ENCODE measurements at places on chromosomes 3 and 15.

GRCh38 chr3:110139048-110139447 lies 801.7 kb upstream of the DPPA4 start:
- peak; percentile 76 for DNase-seq

GRCh38 chr15:71048913-71049675 lies 66.2 kb upstream of the THSD4 start:
- no peak for DNase-seq

DNA sequence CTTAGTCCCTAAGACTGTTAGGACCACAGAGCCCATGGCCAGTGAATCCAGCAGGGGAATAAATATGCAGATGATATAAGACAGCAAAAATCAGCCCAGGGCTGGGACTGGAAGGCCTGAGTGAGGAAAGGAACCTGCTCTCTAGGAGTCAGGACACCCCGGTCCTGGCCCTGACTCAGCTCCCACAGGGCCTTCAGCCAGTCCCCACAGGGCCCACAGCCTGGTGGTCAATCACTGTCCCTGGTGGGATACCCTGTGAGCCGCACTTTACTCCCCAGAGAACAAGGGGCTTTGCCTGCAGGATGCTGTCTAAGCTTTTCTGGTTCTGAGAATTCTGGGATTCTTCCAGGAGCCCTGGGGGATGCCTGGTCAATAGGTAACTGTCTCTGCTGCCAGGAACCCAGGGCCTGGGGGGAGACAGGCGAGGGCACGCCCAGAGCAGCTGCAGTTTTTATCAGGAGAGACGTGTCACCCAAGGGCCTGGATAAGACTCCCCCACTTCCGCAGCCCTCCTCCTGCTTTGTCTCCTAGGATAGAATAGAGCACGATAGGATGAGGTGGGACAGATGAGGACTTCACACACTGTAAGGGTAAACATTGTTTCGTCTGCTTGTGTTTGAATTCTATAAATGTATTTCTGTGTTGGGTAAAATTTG lies 49.5 kb upstream of the MCF2L2 start:
- DNase-seq: no peak

GRCh38 chr3:22334996-22335395 lies 584.0 kb upstream of the ZNF385D start:
- DNase-seq: no peak

DNA sequence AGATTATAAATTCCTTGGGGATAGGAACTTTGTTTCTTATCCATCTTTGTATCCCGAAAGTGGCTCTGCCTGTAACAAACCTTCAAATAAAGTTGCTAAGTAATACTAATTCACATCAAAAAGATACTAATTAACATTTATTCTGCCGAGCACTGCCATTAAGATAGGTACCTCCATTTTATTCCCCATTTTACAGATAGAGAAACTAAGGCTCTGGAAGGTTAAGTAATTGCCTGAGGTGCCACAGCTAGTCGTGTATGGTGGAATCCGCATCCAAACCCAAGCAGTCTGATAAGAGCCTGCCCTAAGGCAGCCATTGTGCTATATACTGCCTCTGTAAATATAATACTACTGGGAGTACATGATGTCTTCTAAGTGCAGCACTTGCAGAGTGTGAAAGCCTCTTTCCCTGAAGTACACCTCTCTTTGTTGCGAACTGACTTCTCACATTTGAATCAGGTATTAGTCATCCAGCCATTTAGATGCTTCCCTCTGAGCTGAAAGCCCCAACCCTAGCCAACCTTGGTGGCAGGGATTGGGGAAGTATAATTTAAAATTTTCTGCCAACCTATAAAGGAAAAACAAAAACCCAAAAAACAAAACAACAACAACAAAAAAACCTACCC lies 78.5 kb upstream of the CHD2 start:
- peak; percentile 58 for DNase-seq

DNA sequence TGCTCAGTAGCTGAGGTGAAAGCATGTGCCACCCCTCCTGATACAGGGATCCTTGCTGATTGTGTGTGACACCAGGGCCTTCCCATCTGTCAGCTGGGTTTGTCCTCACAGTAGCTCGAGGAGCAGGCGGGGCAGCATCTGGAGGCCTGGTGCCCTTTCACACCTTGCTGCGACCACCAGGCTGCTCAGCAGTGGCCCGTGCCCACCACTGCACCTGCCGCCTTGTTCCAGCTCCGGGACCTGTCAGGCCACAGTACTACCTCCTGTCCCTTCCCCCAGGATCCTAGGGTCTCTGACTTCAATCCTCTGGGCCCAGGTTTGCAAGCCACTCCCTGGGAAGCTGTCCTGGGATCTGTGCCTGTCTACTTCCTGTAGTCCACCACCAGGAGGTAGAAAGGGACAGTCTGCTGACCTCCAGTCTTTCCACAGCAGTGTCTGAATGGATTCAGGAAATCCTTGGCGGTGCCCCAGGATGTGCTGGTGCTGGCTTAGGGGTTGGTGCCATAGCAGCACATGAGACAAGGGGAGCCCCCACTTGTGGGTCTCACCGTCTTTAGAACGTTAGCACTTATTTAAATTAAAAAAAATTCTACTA lies 27.5 kb downstream of the APBA2 start:
- no peak for DNase-seq

- no peak for DNase-seq
Measured at GRCh38 chr3:14299767-14300166, 102.6 kb upstream of the SLC6A6 start.

DNA sequence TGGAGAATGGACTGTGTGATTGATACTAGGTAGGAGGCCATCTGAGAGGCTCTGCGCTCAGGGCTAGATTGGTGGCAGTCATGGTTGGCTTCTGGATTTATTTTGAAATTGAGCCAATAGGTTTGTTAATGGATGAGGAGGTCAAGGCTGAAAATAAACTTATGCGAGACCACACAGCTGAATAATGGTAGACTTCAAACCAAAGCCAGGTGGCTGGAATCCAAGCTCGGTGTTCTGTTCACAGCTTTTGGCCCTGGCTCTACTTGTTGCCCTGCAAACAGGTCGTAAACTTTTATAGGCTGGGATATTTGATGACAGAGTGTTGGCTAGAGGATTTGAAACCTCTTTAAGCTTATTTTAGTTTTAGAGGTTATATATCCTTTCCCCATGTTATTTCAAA lies 160.4 kb downstream of the CHL1 start:
- no peak for DNase-seq

- DNase-seq: no peak
Measured at GRCh38 chr15:78988361-78988911, 43.6 kb upstream of the CTSH start.

DNA sequence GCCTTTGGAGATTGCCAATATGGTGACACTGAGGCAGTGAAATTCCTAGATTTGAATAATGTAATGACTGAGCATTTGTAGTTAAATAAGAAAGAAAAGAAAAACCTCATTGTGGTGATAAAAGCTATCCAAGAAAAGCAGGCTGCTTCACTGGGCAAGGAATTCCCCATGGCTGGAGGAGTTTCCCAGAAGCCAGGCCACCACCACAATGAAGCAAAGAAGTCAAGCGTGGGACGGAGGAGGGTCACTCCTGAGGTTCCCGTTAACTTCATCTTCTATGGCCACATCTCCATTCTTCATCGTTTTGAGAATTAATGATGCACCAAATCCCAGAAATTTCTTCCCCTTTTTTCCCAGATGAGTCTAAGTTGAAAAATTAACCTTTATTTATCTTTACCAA lies 185.8 kb upstream of the BCL6 start:
- DNase-seq: no peak

- DNase-seq: no peak
Measured at GRCh38 chr15:90558171-90558573, 28.4 kb downstream of the CRTC3 start.

- no peak for DNase-seq
Measured at GRCh38 chr3:40047406-40047805, 238.0 kb downstream of the MYRIP start.

DNA sequence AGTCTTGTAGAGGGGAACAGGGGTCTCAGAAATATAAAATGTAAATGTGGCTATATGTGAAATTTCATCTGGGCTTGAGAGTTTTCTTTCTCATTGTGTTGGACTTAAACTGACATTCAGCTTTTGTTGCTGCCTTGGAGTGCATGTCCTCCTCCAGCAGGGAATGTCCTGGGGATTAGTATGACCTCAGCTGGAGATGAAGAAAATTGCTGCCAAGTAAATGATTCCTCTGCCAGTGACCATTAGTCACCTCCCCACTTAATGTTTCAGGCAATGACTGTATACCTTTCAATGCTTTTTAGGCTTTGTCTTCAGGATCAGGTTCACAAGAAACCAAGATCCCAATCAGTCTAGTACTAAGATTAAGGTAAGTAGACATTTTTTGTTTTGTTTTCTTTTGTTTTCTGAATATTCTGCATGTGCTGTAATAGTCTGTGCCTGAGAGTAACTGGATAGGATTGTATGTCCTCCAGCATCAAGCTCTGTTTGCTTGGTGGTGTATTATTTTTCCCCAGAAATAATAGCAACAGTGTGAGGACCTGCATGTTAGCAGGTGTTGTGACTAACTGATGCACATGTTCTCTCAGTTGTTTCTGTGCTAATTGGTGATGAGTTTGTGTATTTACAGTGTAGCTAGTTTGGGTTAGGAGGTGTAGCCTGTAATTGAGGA lies 18.1 kb upstream of the SLC22A13 start:
- no peak for DNase-seq
